ENCODE measurements at places on chromosomes 6 and 20.

DNA sequence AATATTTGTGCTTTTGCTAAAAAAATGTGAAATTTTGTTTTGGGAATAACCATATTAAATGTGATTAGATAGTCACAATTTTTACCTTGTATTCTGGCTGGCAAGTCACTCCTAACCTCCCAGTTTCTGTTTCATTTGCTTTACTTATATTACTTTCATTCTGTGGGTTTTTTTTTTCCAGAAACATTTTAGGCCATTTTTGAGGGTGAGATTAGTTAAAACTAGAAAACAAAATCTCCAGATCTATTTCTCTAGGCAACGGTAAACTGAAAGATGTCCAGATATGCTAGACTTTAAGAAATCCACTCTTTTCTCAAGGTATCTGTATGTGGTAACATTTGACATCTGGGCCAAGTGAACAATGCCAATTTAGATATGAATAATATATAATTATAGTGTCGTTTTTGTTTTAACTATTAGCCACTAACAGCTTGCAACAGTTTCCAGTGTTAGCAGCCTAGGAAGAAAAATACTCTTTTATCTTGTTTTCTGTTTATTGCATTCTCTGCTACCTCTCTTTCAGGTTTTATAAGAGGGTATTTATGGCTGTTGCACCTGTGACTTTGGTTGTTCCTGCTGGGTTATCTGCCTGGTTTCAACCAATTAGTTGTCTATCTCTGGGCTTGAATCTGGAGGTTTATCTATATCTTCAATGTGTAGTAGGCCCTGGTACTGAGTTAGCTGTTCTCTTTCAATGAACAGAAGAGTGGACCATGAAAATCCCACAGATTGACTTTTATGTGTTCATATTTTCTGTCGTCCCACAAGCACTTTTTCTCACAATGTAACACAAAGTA lies 260.9 kb downstream of the NKAIN2 start:
- DNase-seq = no peak

- DNase-seq = no peak
Observed at GRCh38 chr6:141398949-141399348, 733.8 kb upstream of the GJE1 start.

- DNase-seq = no peak
Observed at GRCh38 chr20:57620274-57620990, at the start of gene ZBP1. Gene ZBP1, minus strand, starts transcription at chr20:57620426. Its CDS starts 131 bp downstream, at chr20:57620295.

DNA sequence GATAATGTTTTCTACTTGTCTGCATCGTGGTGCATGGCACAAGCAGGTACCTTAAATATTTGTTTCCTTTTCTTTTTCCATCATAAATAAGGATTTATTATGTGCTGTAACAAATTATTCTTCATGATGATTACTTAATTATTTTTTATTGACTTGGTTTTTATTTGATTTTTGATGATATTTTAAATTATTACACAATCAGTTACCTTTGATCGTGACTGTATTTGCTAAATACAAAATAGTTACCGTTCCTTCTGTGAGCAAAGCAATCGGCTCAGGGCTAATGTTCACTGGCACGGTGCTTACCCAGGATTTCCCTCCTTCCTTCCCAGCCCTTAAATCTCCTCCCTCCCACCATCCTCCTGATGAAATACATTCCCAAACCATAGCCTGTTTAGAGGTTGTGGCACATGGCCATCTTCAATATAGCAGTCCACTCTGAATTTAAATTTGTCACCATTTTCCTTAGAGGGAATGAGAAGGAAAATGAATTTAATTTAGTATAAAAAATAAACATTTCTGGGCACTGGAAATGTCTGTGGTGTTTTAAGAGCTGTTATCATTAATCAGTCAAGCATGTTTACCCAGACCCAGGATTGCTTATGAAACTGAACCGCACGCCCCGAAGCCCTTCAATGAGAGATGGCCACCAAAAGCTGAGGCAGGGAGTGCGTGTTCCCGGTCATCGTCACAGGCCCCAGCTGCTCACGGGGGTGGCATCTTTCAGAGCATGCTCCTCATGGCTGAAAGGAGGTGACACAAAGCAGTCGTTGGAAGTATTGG lies 23.0 kb upstream of the EXOC2 start:
- DNase-seq = no peak

- DNase-seq = peak; percentile 66
Observed at GRCh38 chr6:56955171-56956155, 556 bp downstream of the BEND6 start.

DNA sequence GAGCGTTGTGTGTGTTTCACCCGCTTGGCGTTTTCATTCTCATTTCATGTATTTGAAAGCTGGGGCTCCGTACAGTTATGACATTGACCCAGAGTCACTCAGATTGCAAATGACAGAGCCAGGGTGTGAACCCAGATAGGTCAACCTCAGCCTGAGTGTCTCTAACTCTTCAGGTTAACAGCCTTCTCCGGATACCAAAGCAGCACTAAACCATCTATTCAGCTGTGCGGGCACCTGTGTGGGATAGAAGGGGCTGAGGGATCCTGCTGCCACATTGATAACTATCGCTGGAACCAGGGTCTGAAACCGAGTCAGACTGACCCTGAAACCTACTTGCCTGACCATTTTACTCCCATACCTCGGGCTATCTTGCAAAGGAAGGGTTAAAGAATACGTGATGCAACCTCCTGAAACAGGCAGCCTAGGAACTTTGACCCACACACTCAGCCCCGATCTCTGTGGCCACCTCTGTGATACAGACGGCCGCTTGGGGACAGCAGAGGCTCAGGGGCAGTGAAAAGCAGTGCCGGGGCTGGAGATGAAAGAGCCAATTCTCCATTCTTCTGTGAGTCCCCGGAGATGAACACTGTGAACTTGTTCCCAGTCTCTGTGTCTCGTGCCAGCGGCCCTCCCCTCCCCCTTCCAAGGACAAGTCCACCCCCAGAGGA lies 233.5 kb upstream of the QKI start:
- DNase-seq = no peak

GRCh38 chr6:62640749-62641148 lies 354.7 kb upstream of the KHDRBS2 start:
- no peak for DNase-seq

GRCh38 chr6:79384845-79385244 lies 150.4 kb upstream of the HMGN3 start:
- no peak for DNase-seq

DNA sequence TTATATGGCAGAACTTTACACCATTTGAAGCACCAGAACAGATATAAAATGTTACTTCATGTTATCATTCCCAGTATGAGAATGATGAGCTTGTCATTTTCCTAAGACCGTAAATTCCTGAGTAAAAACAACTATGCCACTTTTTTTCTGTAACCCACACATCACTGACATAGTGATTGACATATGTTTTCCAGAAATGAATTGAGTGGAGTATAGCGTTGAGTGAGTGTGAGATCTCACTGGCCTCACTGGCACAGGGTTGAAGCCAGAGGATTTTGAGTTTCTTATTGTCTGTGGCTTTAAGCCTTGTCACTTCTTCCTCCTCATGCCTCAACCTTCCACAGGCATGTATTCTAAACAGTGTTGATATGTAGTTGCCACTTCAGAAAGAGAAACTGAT lies 62.3 kb downstream of the PDE7B start:
- DNase-seq = no peak

DNA sequence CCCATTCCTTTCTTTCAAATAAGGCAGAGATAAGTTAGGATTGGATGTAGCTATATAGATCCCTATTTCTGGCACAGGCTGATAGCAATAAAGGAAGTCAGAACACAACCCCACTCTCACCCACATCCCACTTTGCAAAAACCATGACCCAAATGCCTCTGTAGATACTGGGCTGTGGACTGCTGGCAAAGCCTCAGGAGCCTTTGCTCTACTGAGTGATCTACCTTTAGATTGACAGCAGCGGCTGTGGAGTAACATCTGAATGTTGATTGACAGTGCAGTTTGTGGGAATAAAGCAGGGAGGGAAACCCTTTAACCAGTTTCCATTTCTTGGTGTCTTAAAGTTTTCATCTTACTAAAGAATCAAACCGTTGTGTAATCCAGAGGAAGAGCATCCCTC lies 6.7 kb upstream of the TMEM30A start:
- no peak for DNase-seq

GRCh38 chr6:78489874-78490273 lies 377.5 kb upstream of the IRAK1BP1 start:
- DNase-seq = no peak

DNA sequence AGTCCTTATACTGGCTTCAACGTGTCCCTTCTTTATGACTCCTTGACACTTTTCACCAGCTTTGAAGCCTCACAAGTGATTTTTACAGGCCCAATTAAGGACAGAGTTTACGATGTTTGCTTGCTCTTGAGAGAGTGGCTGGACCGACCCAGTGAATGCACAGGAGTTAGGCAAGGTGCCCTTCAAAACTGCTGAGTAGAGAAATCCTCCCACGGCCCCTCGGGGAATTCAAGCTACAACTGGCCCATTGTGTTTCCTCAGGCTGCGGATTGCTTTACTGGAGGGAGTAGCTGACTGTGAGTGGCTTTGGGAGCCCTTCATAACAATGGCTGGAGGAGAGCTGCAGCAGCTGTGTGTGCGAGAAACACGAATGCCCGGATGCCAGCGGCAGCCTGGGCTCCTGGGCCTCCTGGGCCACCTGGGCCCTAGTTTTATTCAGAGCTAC lies 50.0 kb downstream of the SGK1 start:
- no peak for DNase-seq

DNA sequence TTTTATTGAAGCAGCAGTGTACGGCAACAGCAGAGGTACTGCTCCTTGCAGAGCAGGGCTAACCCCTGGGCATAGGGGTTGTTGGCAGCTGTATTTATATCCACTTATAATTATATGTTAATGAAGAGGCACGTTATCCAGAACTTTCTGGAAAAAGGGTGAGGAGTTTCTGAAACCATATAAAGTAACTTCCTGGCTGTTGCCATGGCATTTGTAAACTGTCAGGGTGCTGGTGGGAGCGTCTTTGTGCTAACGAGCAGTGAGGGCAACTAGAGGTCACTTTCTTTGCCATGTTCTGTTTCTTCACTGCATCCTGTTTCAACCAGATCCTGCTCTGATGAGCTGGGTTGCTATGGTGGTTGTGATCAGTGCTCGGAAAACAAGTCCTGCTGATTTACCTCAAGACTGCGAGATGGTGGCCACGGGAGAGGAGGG lies 11.1 kb upstream of the ARFGEF2 start:
- DNase-seq = no peak

- no peak for DNase-seq
Observed at GRCh38 chr6:5765141-5765760, 241.5 kb downstream of the NRN1 start.

DNA sequence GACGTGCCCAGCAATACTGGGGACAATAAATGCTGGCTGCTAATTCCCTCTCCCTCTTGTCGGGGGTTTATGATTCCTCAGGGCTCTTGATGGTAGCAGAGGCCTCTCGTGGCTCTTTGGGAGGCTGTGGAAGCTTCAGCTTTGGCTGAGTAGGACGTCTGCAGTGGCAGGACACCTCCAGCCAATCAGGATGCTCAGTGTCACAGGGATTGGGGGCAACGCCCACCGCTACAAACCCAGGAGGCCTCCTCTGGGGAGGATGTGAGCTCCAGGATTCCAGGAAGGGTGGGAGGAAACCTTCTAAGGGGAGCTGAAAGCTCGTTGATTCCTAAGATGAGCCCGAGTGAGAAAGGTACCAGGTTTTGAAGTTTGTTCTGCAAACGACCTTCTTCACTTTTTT lies 19.4 kb downstream of the RSPO4 start:
- DNase-seq = no peak

DNA sequence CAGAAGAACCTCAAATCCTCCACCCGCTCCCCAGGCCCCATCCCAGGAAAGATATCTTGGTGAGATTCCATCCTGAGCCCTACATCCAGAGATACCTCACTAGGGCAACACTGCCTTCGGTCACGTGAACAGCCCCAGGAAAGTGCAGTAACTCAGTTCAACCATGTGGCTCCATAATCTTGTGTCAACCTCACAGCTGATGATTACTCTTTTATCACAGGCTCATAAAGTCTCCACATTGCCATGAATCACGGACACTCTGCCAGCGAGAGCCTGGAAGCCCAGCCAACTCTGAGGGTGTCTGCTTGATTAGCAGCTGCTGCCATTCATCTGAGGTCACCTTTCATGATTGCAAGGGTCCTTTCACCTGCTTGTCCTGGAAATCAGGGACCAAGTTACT lies 175.8 kb upstream of the LRFN2 start:
- no peak for DNase-seq

GRCh38 chr6:169266746-169267591 lies 13.3 kb upstream of the THBS2 start:
- DNase-seq = no peak

DNA sequence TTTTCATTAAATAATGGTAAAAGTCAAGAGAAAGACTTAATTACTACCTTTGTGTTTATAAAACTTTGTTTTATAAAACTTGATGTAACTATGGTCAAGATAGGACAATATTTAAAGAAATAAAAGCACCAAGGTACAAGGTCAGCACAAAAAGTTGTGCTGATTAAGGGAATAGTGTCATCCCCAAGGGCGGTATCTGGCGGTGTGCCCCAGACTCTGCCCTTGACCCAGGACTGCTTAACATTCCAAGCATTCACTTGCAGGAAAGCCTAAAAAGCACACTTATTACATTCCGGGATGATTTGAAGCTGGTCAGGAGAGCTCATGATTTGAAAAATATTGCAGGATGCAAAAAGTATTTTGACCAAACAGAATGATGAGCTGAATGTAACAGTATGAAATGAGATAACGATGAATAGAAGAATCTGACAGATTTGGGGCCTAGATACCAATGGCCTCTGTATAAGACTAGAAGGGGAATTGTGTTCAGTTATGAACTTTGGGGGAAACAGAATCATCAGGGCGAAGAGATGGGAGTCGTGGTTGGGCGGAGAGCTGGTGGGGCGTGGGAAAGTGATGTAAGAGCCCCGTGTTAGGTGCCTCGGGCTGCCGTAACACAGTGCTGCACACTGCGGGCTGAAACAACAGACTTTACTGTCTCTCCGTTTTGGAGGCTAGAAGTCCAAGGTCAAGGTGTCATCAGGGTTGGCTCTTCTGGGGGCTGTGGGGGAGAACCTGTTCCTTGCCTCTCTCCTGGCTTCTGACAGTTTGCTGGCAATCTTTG lies 77.2 kb downstream of the CDC5L start:
- no peak for DNase-seq

DNA sequence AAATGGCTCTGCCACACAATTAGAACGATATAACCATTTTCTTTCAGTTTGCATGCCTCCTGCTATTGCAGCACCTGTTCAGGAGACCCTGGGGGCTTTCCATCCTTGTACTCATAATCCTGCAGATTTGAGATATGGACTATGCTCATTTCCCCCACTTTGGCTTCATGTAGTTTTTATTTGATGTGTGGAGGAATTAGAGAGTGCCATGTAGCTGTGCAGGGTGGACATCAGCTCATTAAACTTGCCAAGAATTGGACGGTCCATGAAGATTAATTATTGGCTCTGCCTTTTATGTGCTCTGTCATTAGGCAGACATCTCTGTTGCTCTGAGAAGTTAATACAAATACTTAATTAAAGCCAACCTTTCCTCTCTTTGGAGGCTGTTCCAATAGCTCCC lies 66.2 kb upstream of the CD83 start:
- DNase-seq = no peak

Data from stimulated activated CD4-positive, alpha-beta T cell treated with anti-CD3 and anti-CD28 coated beads, Interleukin-12 subunit alpha, Interleukin-12 subunit beta, amount 100 ng/mL, for 4 hours (primary cell).